ENCODE measurements at places on chromosomes 12 and 14.

- no peak for DNase-seq
Measured at GRCh38 chr14:57232006-57232405, 36.7 kb downstream of the EXOC5 start.

GRCh38 chr12:94175763-94176668 is 27.6 kb downstream of the PLXNC1 start:
- DNase-seq = no peak

DNA sequence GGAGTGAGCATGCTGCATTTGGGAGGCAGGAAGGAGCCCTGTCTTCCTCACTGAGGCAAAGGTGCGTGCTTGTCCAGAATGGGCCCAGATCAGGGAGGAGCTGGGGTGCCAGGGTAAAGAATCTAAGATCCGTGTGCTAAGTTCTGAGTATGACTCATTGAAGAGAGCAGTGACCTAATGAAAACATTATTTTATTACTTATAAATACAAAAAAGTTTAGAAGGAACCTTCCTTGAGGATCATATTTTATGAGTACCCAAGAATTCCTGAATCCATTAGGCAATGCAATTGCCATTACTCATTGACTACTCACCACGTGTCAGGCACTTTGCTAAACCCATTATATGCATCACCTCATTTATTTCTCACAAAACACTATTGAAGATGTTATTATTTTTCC is 264.7 kb downstream of the EGLN3 start:
- no peak for DNase-seq

GRCh38 chr12:93302331-93303229 is 75.1 kb upstream of the NUDT4 start:
- DNase-seq = no peak

All from stimulated activated CD4-positive, alpha-beta T cell treated with anti-CD3 and anti-CD28 coated beads, Interleukin-2, amount 100 ng/mL, for 24 hours (primary cell).